ENCODE measurements at places on chromosomes 4 and X. TPM values are rescaled to one million over a fixed set of nuclear protein-coding genes. Genes with fewer than 3 reads are reported as not detected.
A peak's percentile ranks its signal among the peaks of the same experiment; 100 is the strongest.

DNA sequence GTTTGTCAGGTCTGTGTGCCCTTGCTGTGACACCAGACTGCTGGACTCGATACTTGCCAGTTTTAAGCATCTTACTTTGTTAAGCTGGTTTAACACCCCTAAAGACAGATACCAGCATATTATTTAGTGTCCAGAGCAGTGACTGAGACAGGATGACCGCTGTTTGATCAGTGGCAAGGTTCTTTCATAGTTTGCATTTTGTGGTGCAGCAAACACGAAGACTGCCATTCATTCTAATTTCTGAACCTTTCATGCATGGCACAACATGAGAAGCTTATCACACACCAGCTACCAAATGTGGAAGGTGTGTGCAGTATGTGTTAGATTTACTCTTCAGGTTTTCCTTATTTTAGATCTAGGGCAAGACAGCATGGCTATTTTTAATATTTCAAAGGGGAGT is 28.2 kb downstream of the JADE1 start:
- DNase-seq, result no peak

DNA sequence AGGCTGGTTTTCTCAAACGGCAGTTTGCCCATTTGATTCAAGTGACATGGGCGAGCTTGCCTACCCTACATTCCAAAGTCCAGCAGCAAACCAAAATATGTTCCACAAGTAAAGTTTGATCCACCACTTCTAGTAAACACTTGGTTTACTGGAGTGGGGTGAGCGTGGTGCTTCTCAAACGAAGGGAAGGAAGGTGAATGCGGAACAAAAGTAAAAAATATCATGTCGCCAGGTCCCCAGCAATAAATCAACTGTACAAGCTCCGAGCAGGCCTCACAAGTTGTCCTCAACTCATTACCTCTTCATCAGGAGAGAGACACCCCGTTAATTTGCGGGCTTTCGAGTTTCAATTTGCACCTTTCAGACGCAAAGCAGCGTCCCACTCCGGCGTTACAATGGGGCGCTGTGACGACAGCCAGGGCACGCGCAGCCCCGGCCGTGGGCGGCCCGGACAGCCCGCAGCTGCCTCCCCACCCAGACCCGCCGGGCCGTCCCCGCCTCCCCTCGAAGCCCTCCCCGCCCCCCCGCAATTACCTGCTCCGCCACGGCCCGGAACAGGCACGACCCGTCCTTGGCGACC is 1.0 kb downstream of the OTUD4 start:
- peak; percentile 85 for DNase-seq

KIT gene
- total RNA-seq, result 6.7 TPM

NR0B1 gene
- total RNA-seq, result not detected

DNA sequence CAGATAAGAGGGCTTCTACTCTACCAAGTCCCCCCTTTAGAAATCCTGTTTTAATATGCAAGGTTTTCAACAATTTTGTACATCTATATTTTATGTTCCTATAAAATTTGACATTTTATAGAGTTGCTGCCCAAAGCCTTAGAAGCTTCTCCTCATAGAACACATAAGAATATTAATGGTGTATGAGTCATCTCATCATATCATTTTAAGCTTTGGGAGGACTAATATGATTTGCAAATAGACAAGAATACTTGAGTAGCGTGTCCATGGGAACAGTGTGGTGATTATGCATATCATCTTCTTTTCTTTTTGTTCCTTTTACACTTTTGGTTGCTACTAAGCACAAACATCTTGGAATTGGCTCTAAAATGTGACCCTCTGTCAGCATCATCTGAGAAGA is 56.7 kb upstream of the HUWE1 start:
- DNase-seq, result no peak

DNA sequence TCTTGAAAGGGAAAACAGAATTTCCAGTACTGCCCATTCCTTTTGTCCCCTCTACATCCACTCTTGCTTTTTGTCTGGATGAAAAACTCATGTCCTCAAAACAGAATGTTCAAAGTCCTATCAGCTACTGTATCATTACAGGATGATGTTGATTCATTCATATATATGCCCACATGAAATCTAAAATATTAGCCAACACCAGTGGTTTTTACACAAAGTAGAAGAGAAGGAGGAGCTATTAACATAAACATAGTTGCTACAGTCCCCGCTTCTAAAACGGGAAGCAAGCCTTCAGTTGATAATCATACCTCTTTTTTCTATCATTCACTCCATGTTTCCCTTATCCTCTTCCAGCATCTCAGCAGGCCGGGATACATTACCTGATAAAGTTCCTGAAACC is 7.7 kb upstream of the THOC2 start:
- DNase-seq, result no peak

EXOC1L gene
- total RNA-seq, result not detected

BTC gene
- not detected for total RNA-seq

GRCh38 chr4:10731690-10732089 is 47.1 kb upstream of the CLNK start:
- DNase-seq, result no peak
